ENCODE measurements at places on chromosomes 4 and X.

GRCh38 chr4:39792529-39792928, 94.6 kb downstream of the UBE2K start:
- DNase-seq: no peak

GRCh38 chr4:23876418-23877089, 13.3 kb downstream of the PPARGC1A start:
- no peak for DNase-seq

DNA sequence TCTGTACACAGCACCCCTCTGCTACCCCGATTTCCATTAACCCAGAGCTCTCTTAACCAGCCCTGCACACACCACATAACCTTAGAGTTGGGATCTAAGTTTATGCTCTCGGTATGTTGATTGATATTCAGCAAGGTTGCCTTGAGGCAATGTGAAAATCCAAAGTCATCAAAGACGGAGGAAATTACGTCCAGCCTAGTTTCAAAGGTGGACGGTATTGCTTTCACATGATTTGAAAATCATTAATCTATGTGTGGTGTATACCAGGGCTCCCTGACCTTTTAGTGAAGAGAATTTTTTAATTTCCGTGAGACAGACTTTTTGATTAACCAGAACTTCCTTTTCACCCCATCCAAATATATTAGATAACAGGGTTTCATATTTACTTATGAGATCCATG, 272.5 kb upstream of the LCORL start:
- DNase-seq: no peak

GRCh38 chrX:39936886-39937770, 160.6 kb downstream of the BCOR start:
- DNase-seq: no peak

GRCh38 chr4:24880186-24880585, 32.7 kb downstream of the CCDC149 start:
- DNase-seq: no peak

DNA sequence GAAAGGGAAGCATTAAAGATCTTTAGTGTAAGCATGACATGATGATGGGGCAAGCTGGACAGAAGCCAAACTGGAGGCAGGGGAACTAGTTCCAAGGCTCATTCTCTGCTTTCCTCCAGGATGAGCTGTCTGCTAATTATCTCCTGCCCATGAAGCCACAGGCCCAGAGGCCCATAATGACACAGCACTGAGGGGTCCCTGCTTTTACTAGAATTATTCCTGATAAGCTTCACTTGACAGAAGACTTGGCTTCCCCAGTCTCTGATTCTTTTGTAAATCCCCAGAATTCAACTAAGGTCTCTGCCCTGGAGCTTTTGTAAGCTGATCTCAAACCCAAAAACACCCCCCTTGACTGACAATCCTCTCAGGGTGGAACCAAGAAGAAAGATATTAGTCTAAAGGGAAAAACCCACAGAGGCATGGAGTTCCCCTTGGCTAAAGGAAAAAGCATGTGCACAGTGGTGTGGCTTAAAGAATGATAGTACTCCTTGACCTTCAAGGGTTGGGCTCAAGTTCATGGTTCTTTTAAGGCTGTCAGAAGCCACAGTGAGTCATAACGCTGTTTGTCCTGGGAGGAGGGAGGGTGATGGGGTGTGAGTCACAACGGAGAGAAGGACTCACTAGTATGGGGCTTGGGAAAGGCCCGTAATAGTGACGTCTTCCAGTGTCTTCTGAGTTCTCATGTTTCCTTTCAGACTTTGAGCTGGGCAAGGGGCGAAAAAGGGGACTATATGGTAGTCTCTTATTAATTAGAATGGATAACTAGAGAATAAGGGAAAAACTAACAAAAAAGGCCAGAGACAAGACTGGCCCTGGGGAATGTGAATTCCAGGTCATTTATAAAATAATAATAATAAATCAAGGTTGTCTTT, 146.0 kb upstream of the CPEB2 start:
- no peak for DNase-seq

- no peak for DNase-seq
Observed at GRCh38 chrX:41148553-41148952, 63.3 kb downstream of the USP9X start.

DNA sequence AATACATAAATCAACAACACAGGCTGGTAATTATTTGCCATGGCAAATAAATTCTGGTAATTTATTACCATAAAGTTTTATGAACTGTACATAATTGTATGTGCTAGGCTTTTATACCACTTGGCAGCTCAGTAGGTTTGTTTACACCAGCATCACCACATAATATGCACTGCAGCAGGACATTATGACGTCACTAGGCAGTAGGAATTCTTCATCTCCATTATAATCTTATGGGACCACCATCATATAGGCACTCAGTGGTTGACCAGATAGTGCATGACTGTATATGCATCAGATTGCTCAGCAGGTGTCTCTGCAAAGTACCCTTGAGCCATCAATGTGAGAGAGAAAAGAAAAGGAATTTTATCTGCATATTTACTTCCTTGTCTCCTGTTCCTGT, 295.4 kb downstream of the CFAP47 start:
- no peak for DNase-seq

- DNase-seq: peak; percentile 19
Observed at GRCh38 chrX:83077606-83078005, 430.5 kb upstream of the POU3F4 start.

- DNase-seq: no peak
Observed at GRCh38 chrX:425056-425455, 38.3 kb upstream of the PPP2R3B start.

GRCh38 chrX:3442691-3443090, 96.2 kb upstream of the MXRA5 start:
- peak; percentile 13 for DNase-seq

GRCh38 chr4:83431200-83431599, 24.4 kb downstream of the HELQ start:
- DNase-seq: no peak

DNA sequence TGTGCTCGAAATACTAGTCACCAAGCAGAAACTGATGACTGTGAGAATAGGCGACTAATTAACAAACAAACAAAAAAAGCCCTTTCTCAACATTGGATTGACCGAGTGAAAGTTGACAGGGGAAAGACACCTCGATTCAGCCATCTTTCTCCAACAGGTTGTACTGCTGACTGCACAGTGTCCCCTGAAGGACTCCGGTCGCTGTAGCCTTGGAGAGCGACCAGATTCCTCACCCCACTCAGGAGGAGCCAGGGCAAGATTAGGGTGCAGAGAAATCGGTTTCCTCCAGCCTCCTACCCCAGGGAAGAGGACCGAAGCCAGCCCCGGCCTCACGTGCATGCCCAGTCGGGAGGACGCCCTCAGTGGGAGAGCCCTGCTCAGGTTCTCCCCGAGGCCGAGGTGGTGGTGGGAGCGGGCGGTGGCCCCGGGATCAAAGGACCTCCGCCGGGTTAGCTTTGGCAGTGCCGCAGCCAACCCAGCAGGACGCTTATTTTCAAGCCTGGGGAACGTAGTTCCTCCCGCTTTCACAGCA, 1.1 kb upstream of the RAP1GDS1 start:
- DNase-seq: no peak

DNA sequence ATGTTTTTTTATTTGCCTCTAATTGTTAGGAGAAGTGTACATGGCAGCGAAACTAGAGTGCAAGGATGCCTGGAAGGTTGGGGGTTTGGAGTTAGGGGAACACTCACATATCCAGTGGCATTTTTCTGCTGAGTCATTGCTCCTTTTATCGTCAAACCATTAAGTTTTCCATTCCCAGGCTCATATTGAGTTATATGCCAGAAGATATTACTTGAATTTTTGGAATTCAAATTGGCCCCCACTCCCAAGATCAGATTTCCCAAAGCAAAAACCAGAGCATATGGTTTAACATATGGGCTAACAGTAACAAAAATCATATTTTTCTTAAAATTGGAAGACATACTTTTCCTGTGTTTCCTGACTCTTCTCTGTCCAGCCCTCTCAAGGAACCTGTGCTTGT, 152.7 kb downstream of the FSTL5 start:
- DNase-seq: no peak

DNA sequence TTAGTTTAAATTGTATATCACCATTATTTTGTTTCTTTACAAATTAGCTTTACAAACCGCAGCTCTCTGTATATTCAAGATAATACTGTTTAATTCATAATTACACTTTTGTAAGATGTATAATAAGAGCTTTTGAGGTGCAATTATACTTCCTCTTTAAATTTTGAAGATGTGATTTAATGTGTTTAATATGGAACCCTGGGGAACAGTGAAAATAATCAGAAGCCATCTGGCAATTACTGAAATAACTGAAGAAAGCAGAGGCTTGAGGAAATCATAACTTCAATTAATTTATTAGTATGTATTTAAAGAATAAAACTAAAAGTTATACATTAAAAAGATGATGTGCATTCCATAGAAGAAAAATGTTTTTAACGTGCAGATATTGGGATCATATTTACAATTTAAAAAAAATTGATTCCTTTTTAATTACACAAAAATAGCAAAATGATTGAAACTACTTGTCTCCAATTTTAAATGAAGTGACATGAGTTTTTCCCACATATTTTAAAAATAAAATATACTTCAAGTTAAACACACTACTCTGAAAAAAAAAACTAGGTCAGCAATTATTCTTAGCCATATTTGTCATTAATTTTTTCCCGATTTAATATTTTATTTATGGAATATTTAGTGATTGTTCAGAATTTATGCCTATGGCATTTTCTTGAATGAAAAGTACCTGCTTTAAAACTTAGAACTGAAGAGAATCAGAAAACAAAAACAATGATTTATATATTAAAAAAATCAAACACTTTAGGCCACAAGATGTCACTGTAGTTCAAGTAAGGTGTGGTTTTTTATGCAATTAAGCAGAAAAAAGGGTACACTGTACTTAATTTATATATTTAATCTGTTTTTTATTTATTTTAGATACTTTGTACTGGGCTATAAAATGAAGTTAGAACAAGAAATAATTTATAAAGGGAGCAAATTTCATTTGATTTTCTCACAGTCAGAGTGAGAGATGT, 942.7 kb upstream of the NDST4 start:
- no peak for DNase-seq

DNA sequence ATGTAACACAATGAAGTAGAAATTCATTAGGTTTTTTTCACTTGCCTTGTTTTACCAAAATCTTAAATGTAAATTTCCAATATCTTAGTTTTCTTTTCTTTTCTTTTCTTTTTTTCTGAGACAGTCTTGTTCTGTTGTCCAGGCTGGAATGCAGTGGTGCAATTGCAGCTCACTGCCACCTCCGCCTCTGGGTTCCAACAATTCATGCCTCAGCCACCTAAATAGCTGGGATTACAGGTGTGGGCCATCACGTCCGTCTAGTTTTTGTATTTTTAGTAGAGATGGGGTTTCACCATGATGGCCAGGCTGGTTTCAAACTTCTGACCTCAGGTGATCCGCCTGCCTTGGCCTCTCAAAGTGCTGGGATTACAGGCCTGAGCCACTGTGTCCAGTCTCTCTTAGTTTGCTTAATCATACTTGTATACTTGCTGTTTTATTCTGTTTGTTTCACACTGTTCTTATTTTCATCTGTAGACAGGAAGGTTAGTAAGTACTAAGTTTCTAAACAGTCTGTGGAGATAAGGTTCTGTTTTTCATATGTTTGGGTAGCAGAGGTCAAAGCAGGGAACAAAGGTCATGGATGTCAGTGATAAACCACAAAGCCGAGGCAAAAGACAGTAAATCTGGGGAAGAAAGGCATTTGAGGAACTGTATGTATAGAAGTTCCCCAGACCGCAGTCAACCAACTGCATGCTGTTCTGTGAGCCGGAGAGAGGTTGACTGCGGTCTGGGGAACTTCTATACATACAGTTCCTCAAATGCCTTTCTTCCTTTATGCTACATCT, 129.1 kb downstream of the CBR4 start:
- peak; percentile 4 for DNase-seq

DNA sequence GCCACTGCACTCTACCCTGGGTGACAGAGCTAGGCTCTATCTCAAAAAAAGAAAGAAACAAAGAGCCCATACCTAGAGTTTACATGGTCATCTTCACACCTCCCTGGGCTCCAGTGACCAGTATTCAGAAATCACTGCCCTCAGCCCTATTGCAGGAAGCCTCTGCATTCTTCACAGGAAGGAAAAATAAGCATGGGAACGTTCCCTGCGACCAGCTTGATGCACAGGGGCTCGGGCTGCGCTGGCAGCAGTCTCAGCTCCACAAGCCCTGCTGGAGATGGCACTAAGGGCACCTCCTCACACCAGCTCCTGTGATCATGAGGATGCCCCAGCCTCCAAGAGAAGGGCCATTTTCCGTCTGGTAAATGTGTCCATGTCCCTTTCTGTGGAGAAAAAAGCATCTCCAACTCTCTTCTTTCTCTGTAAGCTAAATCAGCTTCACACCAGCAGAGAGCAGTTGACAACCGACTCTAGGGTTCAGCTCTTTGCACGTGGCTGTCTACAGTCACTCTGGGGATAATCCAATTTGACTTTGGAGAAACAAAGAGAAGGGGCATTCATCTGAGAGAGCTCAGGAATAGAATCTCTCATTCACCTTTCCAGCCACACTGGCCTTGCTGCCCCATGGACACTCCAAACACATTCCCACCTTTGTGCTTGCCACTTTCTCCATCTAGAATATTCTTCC, 33.1 kb downstream of the LDB2 start:
- no peak for DNase-seq

DNA sequence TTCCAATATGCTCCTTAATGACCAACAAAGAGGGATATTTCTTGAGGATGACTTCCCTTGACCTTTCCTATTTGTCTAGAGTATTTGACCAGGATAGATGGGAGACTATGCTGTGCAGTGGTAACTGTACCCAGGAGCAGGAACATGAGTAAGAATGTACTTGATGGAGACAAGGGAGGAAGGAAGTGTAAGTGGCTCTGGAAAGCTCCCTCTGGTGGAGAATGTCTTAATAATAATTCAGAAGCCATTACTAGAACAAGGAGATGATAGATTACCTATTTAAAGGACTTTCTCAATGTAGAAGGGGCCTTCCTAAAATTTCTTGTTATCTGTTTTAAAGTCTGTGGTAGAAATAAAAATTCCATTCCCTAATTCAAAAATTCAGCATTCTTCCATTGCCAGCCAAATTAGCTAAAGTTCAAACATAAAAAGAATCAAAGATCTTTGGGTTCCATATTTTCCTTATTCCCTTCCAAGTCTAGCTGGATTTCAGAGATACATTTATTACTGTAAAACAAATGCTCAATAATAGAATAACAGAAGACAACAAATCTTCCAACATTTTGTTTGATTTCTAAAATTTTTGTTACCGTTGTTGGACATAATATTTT, 83.8 kb downstream of the GRID2 start:
- peak; percentile 16 for DNase-seq

- DNase-seq: peak; percentile 41
Observed at GRCh38 chr4:66059556-66059955, 389.3 kb upstream of the EPHA5 start.

- DNase-seq: peak; percentile 50
Observed at GRCh38 chr4:154807042-154807630, 26.1 kb downstream of the RBM46 start.

- no peak for DNase-seq
Observed at GRCh38 chr4:188287169-188287894, 148.1 kb downstream of the TRIML1 start.

DNA sequence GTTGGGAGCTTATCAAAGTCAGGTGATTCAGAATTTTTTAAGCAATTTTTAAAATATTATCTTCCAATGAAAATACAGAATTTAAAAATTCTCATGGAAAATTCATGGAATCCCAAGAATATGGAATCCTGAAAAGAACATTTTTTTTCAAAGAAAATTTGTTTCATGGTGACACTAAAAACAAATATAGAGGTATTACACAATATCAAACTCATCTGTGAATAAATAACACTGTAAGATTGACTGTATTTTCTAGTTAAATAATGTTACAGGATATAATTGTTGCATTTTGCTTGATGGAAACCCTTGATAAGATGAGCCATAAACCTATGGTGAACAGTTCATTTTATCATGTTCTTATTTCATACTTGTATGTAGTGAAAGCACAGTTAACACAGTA, 11.4 kb downstream of the PRIMPOL start:
- no peak for DNase-seq

- DNase-seq: no peak
Observed at GRCh38 chrX:150558424-150558823, 10.0 kb upstream of the MTM1 start.
